ENCODE measurements at places on chromosomes 13 and 19. TPM values are rescaled to one million over a fixed set of nuclear protein-coding genes. Genes with fewer than 3 reads are reported as not detected.

ZSCAN4 gene
- not detected for polyA plus RNA-seq

MYCBP2 gene
- polyA plus RNA-seq: 38.8 TPM

CYP4F8 gene
- polyA plus RNA-seq: not detected

PRR19 gene
- 0.39 TPM for polyA plus RNA-seq

All from fibroblast of lung (primary cell).